ENCODE measurements at places on chromosomes 3 and 15. TPM values are rescaled to one million over a fixed set of nuclear protein-coding genes. Genes with fewer than 3 reads are reported as not detected.

GRCh38 chr3:23994244-23994569, 49.1 kb downstream of the NR1D2 start:
- no peak for ATAC-seq

GRCh38 chr15:66862940-66863335, 160.9 kb downstream of the SMAD6 start:
- peak; percentile 91 for ATAC-seq

Gene SMCO1
- not detected for total RNA-seq

DNA sequence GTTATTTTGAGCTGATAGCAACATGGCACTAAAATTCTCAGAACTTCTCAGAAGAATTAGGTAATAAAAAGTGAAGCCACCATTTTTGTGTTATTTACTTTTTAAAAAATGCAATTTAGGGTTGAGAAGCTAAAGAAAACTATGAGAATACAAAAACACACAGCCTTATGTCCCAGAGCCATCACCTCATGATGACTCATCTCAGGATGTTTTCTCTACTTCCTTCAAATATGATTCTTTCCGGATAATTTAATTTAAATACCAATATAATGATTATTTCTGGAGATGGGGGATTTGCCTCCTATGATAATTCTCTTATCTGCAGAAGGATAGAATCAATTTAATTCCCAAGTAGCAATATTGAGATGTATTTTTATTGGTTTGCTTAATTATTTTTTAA, 105.6 kb upstream of the BFSP2 start:
- ATAC-seq: no peak

DNA sequence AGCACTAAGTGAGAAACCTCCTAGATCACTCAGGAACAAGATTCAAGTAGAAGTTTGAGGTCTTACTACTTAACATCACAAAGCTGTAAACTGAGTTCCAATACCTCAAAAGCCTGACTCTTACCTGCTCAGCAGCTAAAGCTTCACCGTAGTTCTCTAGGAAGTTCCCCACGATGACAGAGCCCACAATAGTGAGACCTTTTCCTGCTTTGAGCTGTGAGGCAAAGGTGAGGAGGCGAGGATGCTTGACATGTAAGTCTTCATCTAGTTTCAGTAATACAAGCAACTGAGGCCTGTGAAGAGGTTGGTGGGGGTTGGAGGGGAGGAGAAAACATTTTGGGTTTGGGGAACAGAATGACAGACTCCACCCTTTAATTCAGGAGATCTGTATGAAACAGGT, 15.7 kb downstream of the EMC4 start:
- no peak for ATAC-seq

- ATAC-seq: no peak
Measured at GRCh38 chr3:29202378-29202777, 78.5 kb upstream of the RBMS3 start.

- no peak for ATAC-seq
Measured at GRCh38 chr15:26804063-26804804, 31.4 kb upstream of the GABRB3 start.

DNA sequence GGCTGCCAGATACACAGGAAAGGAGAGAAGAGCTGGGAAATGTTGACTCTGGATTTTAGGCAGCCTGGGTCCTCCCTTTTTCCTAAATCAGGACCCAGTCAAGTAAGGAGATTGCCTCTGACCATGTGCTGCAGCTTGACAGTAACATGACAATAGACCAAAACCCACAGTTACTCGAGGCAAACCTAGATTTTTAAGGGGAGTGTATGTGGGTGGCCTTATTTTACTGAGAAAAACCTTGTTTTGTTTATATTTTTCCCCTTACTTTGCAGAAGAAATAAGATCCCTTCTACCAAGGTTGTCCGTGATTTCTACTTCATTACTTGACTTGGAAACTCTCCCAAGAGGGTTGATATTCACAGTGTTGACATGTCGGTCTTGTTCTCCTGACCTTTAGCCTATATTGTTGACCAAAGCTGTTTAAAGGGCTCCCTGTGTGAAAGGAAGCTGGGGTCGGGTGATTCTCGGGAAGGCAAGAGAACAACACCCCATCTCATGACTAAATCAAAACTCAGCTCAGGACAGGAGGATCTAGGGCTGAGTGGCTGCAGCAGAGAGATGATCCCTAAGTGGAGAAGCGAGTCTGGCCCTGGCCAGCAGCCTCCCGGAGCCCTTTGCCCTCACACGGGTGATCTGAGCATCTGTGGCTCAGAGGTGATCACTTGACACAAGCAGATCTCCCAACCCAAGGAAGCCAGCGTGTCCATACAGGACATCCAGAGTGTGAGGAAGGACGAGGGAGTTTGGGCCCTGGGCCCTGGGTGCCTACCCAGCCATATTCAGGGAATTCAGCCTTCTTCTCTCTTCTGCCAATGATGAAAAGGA, 31.0 kb upstream of the SLCO2A1 start:
- ATAC-seq: peak; percentile 21

Gene CLEC3B
- 0.33 TPM for total RNA-seq

DNA sequence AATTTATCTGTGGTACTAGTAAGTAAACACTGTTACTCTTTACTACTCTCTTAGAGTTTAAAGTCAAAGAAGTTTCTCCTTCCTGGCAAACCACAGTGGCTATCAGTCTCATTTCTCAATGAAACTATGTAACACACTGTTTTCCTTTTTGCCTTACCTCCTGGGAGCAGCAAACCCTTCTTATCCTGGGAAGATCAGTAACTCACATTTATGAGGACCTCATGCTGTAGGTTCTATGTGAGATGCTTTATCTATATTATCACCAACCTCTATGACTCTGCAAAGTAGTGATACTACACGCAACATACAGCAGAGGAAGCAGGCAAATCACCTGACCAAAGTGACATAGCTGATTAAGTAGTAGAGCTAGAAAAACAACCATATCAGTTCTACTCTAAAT, 35.3 kb downstream of the PBRM1 start:
- no peak for ATAC-seq

GRCh38 chr15:37140531-37141058, 40.2 kb upstream of the MEIS2 start:
- ATAC-seq: no peak

GRCh38 chr15:76209523-76209922, 101.7 kb downstream of the ETFA start:
- no peak for ATAC-seq

Gene LOXL1
- 8.8 TPM for total RNA-seq

- ATAC-seq: peak; percentile 22
Measured at GRCh38 chr15:93485438-93486327, 396.7 kb upstream of the RGMA start.

Gene MCTP2
- total RNA-seq: 0.11 TPM

DNA sequence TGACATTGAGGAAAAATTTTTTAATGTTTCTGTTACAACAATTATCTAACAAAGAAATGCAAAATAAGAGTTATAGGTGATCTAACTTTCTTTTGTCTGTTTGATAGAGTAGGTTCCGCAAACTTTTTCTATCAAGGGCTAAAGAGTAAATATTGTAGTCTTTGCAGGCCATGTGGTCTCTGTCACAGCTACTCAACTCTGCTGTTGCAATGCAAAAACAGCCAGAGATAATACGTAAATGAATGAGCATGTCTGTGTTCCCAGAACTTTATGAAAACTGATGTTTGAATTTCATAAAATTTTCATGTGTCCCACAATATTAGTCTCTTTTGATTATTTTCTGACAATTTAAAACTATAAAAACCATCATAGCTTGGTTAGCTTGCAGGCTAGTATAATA, 73.3 kb downstream of the SLC24A1 start:
- no peak for ATAC-seq

DNA sequence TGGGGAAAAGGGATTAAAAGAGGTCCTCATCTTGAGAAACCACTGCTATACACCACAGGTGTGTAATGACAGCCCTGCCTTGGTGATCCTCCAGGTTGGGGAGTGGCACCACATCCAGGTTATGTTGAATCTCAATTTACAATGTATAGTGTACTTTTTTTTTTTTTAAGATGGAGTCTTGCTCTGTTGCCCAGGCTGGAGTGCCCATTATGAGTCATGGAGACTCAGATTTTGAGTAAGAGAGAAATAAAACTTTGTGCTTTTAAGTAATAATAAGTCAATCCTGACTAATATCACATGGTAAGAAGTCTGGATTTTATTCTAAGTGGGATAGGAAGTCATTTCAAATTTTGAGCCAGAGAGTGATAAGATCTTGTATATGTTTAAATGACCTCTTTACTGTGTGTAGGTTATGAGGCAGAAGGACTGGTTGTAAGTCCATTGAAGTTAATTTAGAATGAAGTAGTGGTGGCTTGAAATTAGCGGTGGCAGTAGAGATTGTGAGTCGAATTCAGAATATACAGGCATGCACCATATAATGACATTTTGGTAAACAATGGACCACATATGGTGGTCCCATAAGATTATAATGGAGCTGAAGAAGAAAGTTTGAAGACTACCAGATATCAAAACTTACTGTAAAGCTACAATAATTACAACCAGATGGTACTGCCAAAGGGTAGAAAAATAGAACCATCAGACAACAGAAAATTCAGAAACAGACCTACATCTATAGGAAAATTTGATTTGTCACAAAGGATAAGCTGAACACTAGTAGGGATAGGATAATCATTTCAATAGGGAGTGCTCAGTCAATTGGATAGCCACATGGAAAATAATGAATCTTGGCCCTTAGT, 20.7 kb downstream of the POPDC2 start:
- ATAC-seq: no peak

Gene METTL6
- 30.4 TPM for total RNA-seq

- ATAC-seq: no peak
Measured at GRCh38 chr15:100688549-100689120, 86.2 kb downstream of the ASB7 start.

Gene PSTPIP1
- 2.1 TPM for total RNA-seq
